ENCODE measurements at places on chromosomes 1 and 21.

- DNase-seq = no peak
These were observed 279.2 kb downstream of the RPS6KC1 start for GRCh38 chr1:213330281-213330680.

GRCh38 chr1:182380199-182380598 lies 11.4 kb downstream of the GLUL start:
- no peak for DNase-seq

DNA sequence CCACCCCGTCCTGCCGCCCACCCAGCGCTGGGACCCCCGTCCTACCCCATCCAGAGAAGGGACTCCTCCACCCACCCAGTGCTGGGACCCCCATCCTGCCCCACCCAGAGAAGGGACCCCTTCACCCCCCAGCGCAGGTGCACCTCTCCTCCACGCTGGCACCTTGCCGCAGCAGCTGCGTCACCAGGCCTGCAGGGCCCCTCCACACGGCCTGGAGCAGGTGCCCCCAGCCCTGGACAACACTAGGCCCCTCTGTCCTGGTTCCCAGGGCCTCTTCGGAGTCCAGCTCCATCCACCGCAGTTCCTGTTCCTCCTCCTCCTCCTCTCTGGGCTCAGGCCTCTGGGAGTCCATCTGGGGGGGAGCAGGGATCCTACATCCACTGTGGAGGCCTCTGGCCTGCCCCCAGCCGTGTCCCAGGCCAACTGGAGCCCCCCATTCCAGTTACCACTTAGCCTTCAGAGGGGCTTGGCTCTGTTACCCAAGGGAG lies 378 bp downstream of the ANKRD65 start:
- no peak for DNase-seq

DNA sequence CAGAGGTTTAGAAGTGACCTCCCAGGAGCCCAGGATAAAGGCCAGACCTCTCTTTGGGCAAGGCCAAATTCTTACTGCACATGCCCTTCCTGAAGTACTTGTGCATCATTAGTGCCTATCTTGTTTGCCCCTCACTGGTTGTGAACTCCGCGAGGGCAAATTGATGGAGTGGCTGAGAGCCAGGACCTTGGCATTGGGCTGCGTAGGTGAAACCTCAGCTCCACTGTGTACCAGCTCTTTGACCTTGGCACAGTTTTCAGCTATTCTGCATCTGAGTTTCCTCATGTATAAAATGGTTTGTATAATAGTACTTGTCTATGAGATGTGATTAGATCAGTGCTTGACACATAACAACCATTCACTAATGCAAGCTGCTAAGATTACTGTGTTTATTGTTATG lies 11.5 kb downstream of the OTUD3 start:
- DNase-seq = no peak

- no peak for DNase-seq
These were observed 197.6 kb upstream of the FOXD3 start for GRCh38 chr1:63124666-63125191.

DNA sequence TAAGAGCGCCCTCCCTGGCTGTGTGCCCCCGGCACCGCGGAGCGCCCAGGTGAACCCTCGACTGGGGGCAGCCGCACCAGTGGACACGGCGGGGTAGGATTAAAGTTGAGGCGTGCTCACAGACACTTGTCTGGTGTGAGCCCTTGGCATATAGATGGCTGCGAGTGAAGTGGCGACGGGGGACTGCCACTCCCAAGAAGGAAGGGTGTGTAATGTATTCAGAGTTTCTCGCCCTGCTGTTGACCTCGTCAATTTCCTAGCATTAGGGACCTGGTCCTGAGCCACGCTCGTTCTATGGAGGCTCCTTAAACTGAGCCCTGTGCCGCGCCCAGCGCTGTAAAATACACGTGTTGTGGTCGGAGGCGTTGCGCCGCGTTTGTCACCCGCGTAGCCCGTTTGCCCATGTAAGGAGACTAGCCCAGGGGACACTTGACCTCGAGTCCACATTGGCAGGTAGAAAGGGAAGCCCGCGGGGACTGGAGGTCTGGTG lies 554 bp downstream of the EVA1C start:
- DNase-seq = no peak

DNA sequence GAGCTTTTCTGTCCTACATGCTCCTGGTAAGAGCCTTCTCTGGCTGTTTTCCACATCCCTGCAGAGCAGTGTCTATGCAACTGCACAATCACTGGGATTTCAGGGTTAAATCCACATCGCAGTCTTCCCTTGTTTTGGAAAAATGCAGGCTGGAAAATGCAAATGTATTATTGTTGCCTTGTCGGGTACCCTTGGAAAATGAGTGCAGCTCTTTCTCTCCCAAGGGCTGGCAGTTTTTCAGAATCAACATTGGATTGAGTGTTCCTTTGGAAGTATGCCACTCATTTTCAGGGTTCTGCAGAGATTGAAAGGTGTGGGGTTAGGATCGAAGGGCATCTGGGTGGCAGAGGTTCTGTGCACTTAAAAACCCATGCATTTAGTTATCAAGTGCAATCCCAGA lies 3.2 kb downstream of the NOS1AP start:
- no peak for DNase-seq

DNA sequence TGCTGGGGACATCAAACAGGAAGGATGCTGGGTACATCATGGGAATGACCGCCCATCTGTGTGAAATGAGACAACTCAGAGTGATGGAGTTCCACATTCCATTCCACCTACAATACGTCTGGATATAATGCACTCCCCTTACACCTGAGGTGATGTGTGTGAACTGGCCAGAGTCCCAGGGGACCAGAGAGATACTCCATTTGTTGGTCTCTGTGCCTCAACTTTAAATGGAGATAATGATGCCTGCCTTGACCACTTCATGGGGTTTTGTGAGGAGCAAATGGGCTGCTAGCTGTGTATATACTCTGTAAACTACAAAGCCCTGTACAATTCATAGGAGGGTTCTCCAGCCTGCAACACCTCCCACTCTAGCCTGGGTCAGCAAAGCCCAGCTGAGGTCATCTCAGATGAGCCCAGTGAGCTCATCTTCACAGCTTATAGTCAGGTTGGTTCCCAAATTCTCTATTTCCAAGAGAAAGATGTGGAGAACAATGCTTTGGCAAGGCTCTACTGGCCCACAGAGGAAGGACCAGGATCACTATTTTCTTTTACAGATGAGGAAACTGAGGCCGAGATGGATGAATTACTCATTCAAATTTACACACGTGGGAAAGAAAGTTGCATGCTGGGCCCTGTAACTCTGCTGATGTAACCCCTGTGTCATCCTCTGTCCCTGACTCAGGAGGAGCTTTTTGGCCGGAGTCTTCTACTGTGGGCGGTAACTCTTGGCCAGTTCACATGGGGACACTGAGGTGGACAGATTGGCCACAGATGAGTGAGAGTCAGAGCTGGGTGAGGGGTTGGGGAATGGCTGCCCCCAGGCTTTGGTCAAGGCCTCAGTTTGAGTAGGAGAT lies 105.6 kb upstream of the GCLM start:
- DNase-seq = no peak

- DNase-seq = peak; percentile 40
These were observed 50.5 kb downstream of the CD2 start for GRCh38 chr1:116804736-116805135.

GRCh38 chr1:238258510-238258909 lies 367.8 kb upstream of the ZP4 start:
- no peak for DNase-seq

DNA sequence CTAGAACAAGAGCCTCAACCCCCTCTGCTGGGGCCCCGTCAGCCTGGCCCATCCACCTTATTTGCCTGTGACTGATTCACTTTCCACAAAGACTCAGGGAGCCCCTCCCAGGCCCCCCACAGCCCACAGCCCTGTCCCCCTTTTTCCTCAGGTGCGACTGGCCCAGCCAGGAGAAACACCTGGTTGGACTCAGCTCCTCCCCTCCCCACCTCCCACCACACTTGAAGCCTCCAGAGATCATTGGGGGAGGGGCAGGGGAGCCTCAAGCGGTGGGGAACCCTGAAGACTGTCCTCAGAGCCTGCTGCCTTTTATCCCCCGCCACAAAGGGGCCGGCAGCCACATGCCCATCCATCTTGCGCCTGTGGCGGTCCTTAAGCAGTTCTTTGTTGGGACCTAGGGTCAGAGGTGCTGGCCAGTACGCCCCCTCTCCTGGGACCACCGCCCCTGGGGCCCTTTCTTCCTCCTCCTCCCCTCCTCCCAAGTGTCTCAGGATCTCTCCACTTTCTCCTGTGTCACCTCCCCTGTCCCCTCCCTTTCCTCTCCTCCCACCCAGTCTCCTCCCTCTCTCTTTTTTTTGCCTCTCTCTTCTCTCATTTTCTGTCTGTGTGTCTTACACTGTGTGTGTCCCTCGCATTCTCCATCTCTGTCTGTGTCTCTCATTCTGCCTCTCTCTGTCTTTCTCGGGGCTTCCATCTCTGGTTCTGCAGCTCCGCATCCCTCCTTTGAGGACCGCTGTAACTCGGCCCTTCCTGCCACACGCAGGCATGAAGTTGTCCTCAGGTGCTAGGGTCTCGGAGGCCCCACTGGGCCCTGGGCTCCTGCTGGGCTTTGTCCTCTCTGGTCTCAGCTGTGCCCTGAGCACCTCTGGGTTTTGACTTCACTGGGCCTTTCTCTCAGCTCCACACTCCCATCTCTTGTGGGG lies 12.2 kb downstream of the CRABP2 start:
- DNase-seq = no peak

- no peak for DNase-seq
These were observed 1643.1 kb upstream of the B3GALT2 start for GRCh38 chr1:194829492-194829891.

GRCh38 chr21:25936776-25937175 lies 202.0 kb downstream of the GABPA start:
- no peak for DNase-seq

GRCh38 chr1:1599935-1600860 lies at the start of gene FNDC10:
TSS of gene FNDC10 (minus strand) at chr1:1600135. CDS start at chr1:1600015, 120 bp downstream.
- no peak for DNase-seq

GRCh38 chr1:163770265-163770664 lies 448.5 kb downstream of the NUF2 start:
- no peak for DNase-seq

DNA sequence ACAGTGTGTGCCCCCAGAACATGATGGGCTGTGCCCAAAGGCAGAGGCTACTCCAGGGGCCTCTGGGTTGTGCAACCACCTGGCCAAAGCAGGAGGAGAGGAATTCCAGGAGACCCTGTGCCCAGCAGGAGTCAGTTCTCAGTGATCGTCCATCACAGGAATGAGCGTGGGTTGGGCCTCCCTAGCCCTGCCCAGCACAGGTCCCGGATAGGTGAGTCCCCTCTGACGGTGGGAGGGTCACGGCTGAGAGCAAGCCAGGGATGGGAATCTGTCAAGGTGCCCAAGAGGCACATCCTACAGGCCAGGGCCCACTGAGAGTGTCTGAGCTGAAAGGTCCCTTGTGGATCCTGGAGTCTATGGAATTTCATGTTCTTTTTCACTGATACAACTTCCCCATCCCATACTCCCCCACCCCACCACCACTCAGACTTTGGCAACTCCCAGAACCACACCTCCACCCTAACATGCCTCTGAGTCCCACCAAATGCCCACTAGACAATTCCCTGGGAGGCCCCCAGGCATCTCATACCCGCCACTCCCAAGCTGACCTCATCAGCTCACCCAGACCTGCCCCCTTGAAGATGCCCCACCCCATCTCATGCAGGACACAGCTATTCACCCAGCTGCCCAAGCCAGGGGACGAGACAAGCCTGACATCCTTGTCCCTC lies 3.1 kb downstream of the GJB4 start:
- no peak for DNase-seq

GRCh38 chr1:157315544-157315943 lies 177.3 kb upstream of the ETV3 start:
- DNase-seq = no peak

GRCh38 chr1:224058303-224058702 lies 55.6 kb upstream of the FBXO28 start:
- DNase-seq = no peak

DNA sequence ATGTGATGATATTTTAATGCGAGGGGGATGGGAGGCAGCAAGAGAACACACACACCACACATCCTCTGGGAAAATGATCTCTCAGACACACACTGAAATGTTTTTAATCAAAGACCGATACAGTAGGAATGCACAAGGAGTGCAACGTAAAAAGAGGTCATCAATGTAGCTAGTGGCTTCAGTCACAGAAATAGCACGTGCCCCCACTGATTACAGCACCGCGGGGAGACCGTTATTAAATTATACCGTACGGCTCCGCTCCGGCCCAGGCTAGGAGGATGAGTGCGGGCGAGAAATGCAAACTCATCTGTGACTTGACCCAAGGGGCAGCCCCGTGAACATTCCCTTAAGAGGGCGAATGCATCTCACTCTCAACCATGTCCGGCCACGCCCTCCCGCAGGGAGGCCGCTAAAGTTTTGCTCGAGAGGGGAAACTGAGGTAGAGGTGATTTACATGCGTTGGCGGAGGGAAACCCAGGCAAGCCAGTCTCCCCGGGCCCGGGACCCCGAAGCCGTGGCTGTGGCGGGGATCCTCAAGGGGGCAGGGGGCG lies 552 bp downstream of the UBR4 start:
- peak; percentile 80 for DNase-seq

GRCh38 chr1:151273924-151274466 lies 8.1 kb upstream of the ZNF687 start:
- DNase-seq = no peak

DNA sequence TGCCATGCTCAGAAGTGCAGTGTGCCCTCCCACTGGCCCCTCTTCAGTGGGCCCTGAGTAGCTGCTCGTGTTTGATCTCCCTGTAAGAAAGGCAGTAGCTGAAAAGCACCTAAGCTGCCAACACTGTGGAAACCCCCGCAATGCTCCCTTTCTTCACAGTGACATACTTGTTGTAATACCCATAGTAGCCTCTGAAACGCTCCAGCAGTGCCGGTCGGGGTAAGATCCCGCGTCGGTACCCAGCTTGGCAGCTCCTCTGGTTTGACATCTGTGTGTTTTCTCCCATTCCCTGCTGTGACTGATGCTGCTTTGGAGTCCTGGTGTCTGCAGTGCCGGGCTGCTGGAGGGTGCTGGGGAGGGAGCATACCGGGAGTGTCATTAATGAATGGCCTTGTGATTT lies 3.6 kb downstream of the CHAF1B start:
- DNase-seq = no peak

- no peak for DNase-seq
These were observed 23.6 kb upstream of the ADGRB2 start for GRCh38 chr1:31787786-31788137.

DNA sequence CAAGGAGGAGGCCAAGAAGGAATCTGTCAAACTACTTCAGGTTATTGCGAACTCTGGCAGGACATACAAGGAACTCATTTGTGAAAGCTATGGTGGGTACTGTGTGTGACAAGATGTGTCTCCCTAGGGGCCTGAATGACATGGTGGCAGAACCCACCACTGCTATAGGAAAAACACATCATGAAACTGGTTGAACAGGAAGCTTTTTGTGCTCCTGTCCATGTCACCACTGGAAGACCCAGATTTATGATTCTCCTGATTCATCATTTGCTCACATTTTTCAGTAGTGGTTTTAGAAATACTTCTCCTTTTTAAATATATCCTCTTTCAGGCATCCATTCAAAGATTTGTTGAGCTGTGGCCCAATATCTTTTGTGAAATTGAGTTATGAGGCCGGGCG lies 23.6 kb downstream of the ARMH1 start:
- DNase-seq = no peak

Measured in activated CD4-positive, alpha-beta T cell treated with anti-CD3 and anti-CD28 coated beads for 48 hours (primary cell).